Fibroblast of upper back skin (primary cell): ENCODE measurements at places on chromosomes 7 and 10.

GRCh38 chr7:105213611-105214010, 175.1 kb downstream of the SRPK2 start:
- DNase-seq = no peak

DNA sequence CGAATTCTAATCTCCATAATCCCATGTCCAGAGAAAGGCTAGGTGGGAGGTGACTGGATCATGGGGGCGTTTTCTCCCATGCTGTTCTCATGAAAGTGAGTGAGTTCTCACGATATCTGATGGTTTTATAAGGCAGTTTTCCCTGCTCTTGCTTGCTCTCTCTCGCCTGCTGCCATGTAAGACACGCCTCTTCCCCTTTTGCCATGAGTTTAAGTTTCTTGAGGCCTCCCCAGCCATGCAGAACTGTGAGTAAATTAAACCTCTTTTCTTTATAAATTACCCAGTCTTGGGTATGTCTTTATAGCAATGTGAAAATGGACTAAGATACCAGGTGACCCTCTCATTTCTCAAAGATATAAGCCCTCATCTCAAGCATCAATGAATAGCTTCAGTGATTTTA, 1.1 kb upstream of the ACTA2 start:
- no peak for DNase-seq

DNA sequence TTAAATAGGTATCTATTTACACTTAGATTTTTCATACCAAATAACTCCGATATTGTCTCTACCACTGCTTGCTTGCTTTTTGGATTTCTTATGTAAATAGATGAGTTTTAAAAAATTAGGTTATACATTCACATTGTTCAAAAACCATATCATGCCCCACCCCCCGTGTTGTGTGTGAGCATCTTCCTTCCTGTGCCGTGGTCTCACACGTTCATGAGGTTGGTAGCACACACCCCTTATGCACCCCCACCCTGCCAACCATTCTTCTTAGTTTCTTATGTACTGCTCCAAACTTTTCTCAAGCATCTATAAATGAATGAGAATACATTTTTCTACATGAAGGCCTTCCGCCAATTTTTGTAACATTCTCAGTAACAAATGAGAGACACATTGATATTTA, 115.6 kb downstream of the FANK1 start:
- no peak for DNase-seq

DNA sequence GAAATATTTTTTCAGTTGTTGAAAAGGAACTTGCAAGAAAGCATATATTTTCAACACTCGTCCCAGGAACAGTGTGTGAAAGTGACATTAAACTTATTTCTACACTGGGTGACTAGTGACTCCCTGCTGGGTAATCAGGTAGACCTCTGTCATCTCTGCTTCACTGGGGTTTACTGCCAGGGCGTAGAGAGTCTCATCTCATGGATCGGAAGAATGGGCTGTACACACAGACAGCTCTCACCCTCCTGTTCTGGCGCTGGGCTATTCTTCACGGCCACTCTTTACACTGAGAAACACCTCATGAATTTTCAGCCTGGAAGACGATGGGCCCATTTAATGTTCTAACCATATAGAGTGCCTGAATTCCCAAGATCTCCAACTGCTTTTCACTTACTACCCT, 36.4 kb downstream of the NRP1 start:
- no peak for DNase-seq

DNA sequence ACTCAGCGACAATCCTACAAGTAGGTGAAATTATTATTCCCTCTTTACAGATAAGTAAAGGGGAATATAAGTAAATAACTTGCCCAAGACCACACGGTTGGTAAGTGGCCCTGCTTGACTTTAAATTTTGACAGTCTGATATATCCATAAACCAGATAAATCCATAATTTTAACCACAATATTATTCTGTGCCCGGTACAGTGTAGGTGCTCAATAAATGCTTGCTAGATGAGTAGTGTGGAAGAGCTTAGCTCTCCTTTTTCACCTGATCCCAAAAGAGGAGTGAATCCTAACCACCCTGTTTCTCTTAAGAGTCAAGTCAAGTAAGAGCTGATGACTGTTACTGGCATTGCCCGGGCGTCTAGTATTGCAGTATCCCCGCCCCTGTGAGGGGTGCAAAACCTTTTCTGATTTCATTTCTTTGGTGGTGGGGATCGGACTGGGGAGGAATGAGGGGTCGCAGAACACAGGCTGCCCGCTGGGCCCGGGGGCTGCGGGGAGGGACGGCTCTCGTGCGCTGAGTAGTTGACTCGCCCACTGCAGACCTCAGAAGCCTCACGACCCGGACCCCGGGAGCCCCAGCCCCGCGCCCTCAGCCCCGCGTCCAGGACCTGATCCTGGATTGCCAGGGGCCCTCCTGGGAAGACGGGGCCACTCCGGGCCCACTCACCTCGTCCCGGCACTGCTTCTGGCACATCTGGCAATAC, 490 bp downstream of the KIN start:
- DNase-seq = no peak

GRCh38 chr10:104028146-104028545, 57.5 kb downstream of the COL17A1 start:
- peak; percentile 12 for DNase-seq

DNA sequence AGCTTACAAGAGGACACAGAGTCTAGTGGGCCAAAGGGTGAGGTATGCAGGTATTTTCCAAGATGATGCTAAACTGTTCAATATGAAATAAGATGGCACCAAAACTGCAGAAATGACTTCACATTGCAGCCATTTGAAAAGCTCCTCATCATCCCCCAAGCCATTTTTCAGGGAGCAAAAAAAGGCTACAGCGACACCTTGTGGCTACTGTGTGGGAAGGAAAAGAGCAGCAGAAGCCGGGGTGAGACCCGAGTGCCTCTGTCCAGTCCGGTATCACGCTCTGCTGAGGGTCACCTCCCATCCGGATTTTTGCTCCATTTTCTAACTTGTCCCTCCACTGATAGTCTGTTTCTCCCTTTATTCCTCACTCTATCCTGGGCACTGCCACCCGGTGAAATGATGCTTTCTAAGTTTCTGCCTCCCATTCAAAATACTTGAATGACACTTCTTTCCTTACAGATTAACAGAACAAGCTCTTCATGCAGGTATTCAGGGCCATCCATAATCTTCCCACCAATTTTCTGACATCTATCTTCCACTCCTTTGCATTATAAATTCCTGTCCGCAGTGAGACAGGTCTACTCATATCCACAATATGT, 220.2 kb downstream of the DGKI start:
- peak; percentile 60 for DNase-seq

DNA sequence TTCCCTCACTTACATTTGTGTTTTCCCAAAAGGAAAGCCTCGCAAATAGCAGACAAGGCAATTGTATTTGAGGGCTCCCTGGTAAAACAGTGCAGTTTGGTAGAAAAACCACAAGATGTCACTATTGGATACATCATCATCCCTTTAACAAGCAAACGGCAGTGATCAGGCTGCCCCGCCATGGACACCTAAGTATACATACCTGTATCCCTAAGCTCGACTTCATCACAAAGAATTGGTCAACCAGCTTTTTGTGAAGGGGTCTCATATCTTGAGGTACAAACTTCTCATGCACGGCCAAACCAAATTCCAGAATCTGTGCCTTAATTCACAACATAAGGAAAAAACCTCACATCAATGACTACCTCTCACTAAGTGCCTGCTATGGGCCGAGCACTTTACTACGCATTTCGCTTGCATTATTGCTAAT, 179.5 kb upstream of the IMMP2L start:
- DNase-seq = peak; percentile 74

GRCh38 chr10:29917311-29917710, 142.1 kb downstream of the JCAD start:
- no peak for DNase-seq

DNA sequence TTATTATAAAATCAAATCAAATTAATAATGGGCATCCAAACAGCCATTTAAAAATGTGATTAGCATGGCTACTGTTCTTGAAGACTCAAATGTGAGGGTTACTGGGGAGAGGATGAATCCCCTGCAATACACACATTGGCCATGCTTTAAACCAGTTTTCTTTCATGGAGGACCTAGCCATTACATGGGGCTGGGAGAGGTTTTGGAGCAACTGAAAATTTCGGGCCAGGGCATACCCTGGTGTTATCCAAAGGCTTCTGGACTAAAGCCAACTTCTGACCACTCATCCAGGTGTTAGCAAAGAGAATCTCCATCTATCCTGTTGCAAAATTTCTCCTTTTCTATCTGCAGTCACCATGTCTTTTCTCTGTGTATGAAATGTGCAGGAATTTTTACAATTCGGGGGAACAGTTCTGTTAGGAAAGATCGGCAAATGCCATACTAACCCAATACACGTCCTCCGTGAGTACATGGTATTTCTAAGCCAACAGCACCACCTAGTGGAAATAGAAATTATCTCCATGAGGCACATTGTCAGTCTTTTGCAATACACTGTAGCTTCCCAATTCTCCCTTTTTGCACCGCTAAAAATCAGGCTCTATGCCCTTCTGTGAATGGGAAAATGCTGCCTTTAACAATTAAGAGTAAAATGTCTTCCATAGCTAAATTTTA, 47.0 kb upstream of the ZNF107 start:
- DNase-seq = peak; percentile 21

DNA sequence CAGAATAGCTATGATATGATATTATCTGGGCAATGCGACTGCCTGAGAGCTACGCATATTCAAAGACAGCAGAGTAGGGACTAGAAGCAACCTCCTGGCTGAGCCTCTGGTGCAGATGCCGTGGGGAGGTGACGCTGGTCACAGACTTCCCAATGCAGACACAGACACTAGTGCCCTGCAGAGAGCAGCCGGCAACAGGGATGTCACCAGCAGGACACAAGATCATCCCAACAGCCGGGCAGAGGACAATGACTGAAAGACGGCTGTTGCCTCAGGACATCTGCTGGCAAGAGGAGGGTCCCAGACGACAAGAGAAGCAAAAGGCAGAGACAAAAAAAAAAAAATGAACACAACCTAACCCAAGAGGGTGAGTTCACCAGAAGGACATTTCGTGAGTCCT, 104.6 kb downstream of the CALN1 start:
- no peak for DNase-seq

- no peak for DNase-seq
Measured at GRCh38 chr7:140870003-140870402, 54.7 kb downstream of the BRAF start.

- DNase-seq = no peak
Measured at GRCh38 chr10:662223-662605, 27.3 kb downstream of the DIP2C start.

GRCh38 chr7:30406664-30407425, 71.7 kb downstream of the NOD1 start:
- peak; percentile 46 for DNase-seq

GRCh38 chr7:139772115-139772514, 5.7 kb downstream of the HIPK2 start:
- no peak for DNase-seq

GRCh38 chr7:116494472-116494871, 5.1 kb upstream of the CAV2 start:
- no peak for DNase-seq

GRCh38 chr7:137262599-137262998, 80.9 kb downstream of the PTN start:
- DNase-seq = no peak

GRCh38 chr7:100400041-100400440, 26.8 kb downstream of the PILRA start:
- DNase-seq = no peak

GRCh38 chr7:40232242-40232893, 97.6 kb downstream of the SUGCT start:
- DNase-seq = peak; percentile 79

DNA sequence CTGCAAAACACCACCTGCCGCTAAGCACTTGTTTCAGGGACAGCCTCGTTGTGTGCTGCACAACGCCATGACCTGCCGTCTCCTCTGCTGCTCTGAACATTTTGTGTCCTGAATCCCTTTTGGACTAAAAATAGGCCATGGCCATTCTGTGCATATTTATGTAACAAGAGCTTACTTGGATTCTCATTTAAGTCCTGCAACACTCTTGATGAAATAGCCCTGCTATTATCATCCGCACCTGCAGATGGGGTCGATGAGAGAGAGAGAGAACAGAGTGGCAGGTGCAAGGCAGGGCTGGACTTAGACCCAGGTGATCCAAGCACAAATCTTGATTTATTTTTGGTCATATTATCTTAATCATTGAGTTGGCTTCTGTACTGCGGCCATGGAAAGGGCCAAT, 121.2 kb upstream of the PRKCQ start:
- no peak for DNase-seq

DNA sequence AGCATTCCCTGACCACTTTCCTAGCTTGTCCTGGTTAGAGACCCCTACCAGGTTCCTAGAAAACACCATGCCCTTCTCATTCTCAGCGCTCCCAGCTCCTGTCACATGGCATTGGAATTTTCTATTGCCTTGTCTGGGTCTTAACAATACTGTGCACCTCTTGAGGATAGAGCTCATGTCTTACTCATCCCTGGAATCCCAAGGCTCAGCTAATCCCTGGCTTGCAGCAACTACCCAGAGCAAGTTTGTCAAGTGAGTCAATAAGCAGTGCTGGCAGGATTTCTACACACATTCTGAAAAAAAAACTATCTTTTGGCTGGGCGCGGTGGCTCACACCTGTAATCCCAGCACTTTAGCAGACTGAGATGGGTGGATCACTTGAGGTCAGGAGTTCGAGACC, 11.7 kb upstream of the PRDX3 start:
- DNase-seq = peak; percentile 98

GRCh38 chr10:76287856-76288255, 856.4 kb downstream of the LRMDA start:
- peak; percentile 70 for DNase-seq

- DNase-seq = no peak
Measured at GRCh38 chr10:43209074-43209455, 57.8 kb downstream of the RASGEF1A start.

DNA sequence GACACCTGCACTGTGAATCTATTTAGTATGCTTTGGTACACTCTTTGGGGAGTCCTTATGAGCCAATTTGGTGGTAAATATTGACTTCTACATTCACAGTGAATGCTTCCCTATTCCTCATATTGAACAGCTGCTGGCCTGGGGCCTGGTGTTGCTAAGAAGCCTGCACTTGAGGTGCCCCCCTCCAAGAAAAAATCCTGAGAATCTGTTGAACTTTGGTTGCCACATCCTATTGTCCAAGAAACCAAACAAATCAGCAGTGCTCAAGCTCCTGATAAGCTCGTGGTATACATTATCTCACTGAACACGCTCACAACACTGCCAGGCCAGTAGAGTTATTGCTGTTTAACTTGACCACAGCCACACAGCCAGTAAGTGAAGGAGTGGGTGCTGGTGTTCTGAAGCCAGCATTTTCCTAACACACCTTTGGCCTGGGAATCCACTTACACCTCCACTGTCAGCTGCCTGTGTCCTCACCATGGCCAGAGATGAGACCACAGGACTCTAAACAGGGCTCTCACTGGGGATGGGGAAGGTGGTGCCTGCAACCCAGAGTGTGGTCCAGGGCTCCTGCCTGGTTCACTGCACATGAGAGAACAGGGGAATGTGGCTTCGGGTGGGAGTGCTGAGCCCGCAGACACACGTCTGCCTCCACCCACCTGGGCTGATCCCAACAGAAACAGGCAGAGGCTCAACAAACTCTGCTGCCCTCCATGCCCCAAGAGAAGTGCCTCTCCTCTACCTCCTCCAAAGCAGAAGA, 6.7 kb downstream of the DDC start:
- DNase-seq = no peak
